ENCODE measurements at places on chromosomes 2 and 18.

- no peaks in the 10 kb centered on the region for H3K36me3 ChIP-seq
- no peaks in the 10 kb centered on the region for H3K4me1 ChIP-seq
- H3K4me3 ChIP-seq = no peak overlapping the region
- no peaks in the 10 kb centered on the region for H3K27me3 ChIP-seq
- no peak overlapping the region for H3K27ac ChIP-seq
- DNase-seq = no peak
These were observed 8.4 kb upstream of the CD226 start for GRCh38 chr18:69956057-69956456.

DNA sequence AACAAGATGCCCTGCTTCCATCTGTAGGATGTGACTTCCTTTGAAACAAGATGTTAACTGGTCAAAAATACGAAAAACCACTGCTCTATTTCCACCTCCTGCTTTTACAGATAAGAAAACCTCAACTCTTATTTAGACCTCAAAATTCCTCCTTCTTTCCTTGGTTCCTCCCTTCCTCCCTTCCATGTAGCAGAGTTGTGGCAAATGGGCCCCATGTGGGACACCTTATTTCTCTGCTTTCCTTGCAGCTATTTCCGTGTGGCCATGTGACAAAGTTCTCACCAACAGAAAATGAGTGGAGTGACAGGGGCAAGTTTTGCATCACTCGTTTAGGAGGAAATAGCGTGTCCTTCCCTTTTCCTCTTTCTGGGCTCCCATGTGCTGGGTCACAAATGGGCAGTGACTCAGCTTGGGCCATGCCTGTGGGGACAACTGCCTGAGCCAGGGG is 69.4 kb upstream of the SMAD2 start:
- H3K36me3 ChIP-seq = no peaks in the 10 kb centered on the region
- peaks cover 9% of the 10 kb centered on the region for H3K4me1 ChIP-seq
- DNase-seq = no peak

GRCh38 chr2:159317392-159318088 is 31.0 kb upstream of the WDSUB1 start:
- H3K4me1 ChIP-seq = no peaks in the 10 kb centered on the region
- DNase-seq = no peak
- H3K27me3 ChIP-seq = no peaks in the 10 kb centered on the region
- no peak overlapping the region for H3K4me3 ChIP-seq
- H3K36me3 ChIP-seq = no peaks in the 10 kb centered on the region
- no peak overlapping the region for H3K27ac ChIP-seq

DNA sequence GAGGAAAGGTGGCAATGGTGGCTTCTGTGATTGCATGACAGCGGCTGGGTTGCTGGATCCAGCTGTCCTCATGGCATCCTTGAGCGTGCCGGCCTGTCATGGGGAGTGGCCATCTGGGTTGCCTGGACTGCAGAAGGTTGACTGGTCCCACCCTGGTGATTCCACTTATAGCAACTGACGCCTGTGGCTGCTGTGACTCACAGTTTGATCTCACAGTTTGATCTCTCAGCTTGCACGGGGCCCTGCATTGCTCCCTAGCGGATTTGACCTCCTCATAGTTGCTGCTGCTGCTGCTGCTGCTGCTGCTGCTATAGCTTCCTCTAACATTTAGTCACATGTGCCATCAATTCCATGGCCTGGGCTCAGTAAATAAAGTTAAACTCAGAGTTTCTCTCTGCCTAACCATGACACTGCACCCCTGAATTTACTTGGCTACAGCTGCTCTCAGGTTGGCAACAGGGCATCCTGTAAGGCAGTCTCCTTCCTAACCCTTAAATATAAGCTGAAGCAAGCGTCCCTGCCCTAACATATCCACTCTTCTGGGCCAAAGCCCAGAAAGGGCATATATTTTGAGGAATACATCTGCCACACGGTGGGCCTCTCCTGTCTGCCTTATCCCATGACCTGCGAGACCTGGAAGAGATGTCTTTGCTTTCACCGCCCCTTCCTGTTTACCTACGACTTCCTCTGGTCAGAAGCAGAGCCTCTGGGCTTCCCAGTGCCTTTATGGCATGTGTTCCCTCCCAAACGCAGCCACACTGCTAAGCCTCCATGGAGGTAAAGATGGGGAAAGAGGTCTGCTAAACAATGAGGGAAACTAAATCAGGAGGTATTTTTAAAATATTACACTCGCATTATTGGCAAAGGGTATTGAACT is 37.8 kb upstream of the CCDC150 start:
- H3K36me3 ChIP-seq = no peaks in the 10 kb centered on the region
- peak overlapping the region; percentile 76 for H3K27ac ChIP-seq
- peak; percentile 83 for DNase-seq
- peaks cover 8% of the 10 kb centered on the region for H3K4me1 ChIP-seq
- H3K27me3 ChIP-seq = no peaks in the 10 kb centered on the region

GRCh38 chr2:37894047-37894446 is 31.0 kb upstream of the RMDN2 start:
- H3K36me3 ChIP-seq = no peaks in the 10 kb centered on the region
- H3K27ac ChIP-seq = no peak overlapping the region
- peaks cover 5% of the 10 kb centered on the region for H3K27me3 ChIP-seq
- H3K4me1 ChIP-seq = no peaks in the 10 kb centered on the region
- DNase-seq = no peak

DNA sequence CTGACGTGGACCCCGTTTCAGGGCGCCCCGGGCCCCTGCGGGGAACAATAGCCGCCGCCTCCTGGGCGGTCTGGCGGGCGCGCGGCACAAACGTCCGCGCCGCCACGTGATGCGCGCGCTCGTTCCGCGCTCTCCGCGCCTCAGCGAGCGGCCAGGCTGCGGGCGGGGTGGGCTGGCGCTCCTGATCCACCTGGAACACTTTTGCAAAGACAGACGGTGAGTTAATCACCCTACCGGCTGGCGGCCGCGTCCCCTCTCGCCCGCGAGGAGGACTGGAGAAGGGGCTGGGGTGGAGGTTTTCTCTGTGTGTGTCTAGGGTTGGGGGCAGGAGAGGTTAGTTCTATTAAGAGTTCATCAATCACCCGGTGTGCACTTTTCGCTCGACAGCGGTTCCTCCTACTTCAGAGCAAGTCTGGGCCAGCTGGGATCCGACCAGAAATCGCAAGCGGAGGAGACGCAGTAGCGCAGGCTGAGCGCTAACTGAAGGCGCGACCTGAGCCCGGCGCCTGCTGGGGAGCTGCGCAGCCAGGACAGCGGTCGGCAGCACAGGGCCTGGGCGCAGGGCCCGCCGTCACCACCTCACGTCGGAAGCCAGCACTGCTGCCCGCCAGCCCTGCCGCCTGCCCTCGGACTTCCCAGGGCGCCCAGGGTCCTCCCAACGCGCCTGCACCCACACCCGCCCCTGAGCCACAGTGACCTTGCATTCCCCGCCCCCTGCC is 10.3 kb upstream of the HOXD1 start:
- H3K4me1 ChIP-seq = no peaks in the 10 kb centered on the region
- DNase-seq = no peak
- no peak overlapping the region for H3K4me3 ChIP-seq
- H3K27ac ChIP-seq = no peak overlapping the region

- no peaks in the 10 kb centered on the region for H3K4me1 ChIP-seq
- H3K36me3 ChIP-seq = no peaks in the 10 kb centered on the region
- H3K4me3 ChIP-seq = no peak overlapping the region
These were observed 122.3 kb upstream of the COL3A1 start for GRCh38 chr2:188851826-188852225.

DNA sequence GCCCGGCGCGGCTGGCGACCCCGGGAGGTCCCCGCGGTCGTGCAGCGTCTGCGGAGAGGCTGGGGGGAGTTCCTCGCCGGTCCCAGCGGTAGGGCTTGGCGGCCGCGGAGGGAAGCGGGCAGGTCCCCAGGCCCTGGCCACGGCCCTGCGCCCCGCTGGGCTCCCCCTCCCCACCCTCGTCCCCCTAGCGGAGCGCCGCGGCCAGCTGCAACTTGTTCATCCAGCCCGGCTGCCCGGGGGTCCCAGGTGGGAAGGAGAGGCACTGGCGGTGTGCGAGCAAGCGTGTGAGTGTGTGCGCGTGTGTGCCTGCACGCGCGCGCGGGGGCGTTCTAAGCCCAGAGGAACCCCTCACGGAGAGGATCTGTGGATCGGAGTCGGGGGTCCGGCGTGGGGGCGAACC is 1.3 kb downstream of the PTPRM start:
- H3K27me3 ChIP-seq = peaks cover 21% of the 10 kb centered on the region
- H3K36me3 ChIP-seq = no peaks in the 10 kb centered on the region
- H3K4me1 ChIP-seq = no peaks in the 10 kb centered on the region

GRCh38 chr2:236417150-236417549 is 152.5 kb upstream of the ACKR3 start:
- no peaks in the 10 kb centered on the region for H3K36me3 ChIP-seq
- H3K27me3 ChIP-seq = peaks cover 17% of the 10 kb centered on the region
- no peak overlapping the region for H3K27ac ChIP-seq
- H3K4me3 ChIP-seq = no peak overlapping the region

DNA sequence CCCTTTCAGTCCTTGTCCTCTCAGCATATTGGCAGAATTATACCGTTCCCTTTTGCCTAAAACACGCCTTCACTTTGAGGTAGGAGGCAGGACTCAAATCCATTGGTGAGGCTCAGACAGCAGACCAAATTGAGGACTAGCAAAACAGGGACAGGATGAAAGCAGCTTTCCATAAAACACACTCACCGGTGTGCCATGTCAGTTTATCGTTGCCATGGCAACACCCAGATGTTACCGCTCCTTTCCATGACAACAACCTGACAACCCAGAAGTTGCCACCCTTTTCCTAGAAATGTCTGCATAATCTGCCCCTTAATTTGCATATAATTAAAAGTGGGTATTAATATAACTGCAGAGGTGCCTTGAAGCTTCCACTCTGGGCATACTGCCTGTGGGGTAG is 730.4 kb downstream of the METTL4 start:
- no peaks in the 10 kb centered on the region for H3K4me1 ChIP-seq
- H3K36me3 ChIP-seq = no peaks in the 10 kb centered on the region
- no peak for DNase-seq
- no peaks in the 10 kb centered on the region for H3K27me3 ChIP-seq
- H3K4me3 ChIP-seq = no peak overlapping the region
- no peak overlapping the region for H3K27ac ChIP-seq

DNA sequence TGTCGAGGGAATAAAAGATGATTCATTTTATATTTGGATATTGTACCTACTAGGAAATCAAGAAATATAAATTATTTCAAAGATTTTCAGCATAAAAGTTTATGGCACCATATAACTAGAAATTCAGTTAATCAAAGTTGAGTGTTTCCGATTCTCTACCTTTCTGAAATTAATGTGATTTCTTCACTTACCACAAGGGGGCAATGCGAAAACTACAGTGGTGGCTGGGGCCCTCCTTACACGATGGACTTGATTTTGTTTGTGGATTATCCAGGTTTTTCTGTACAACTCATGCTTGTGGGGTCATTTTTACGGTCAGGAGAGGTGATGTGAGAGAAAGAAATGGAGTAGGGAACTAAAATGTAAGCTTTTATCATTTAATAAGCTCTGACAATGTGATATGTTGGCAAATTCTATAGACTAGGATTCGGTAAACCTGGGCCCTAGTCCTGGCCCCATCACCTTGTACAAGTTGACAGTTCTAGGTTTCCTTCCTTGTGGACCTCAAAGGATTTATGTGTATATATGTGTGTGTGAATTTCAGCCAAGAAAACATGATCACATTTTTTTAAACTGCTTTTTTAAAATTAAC is 47.6 kb downstream of the G6PC2 start:
- no peaks in the 10 kb centered on the region for H3K4me1 ChIP-seq
- peaks cover 7% of the 10 kb centered on the region for H3K27me3 ChIP-seq
- peak; percentile 2 for DNase-seq
- no peak overlapping the region for H3K27ac ChIP-seq
- no peaks in the 10 kb centered on the region for H3K36me3 ChIP-seq
- no peak overlapping the region for H3K4me3 ChIP-seq

DNA sequence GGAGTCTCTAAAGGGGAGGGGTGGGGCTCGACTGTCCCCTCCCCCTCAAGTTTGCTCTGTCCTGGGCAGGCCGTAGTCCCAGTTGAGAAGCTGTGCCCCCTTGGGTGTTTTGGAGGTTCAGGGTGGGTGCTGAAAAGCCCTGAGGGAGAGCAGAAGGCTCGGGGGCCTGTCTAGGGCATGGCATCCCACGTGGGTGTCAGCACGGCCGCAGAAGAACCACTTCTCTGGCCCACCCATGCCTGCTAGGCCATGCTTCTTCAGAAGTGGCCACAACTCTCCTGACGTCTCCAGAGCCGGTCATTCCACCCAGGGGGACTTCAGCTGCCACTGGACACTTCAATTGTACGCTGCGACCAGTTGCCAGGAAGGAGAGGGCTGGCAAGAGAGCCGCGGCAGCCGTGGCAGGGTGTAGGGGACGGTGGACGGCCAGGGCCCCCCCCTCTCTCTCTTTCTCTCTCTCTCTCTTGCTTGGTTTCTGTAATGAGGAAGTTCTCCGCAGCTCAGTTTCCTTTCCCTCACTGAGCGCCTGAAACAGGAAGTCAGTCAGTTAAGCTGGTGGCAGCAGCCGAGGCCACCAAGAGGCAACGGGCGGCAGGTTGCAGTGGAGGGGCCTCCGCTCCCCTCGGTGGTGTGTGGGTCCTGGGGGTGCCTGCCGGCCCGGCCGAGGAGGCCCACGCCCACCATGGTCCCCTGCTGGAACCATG is at the start of gene INPP5D:
INPP5D (plus strand) TSS at position 546 of the 704 bp plus-strand sequence; CDS start at position 683, 137 bp downstream.
- no peaks in the 10 kb centered on the region for H3K36me3 ChIP-seq
- H3K4me1 ChIP-seq = peaks cover 5% of the 10 kb centered on the region
- no peak within 1 kb of the TSS for H3K4me3 ChIP-seq
- DNase-seq = no peak
- H3K27ac ChIP-seq = no peak within 1 kb of the TSS
- H3K27me3 ChIP-seq = no peaks in the 10 kb centered on the region

DNA sequence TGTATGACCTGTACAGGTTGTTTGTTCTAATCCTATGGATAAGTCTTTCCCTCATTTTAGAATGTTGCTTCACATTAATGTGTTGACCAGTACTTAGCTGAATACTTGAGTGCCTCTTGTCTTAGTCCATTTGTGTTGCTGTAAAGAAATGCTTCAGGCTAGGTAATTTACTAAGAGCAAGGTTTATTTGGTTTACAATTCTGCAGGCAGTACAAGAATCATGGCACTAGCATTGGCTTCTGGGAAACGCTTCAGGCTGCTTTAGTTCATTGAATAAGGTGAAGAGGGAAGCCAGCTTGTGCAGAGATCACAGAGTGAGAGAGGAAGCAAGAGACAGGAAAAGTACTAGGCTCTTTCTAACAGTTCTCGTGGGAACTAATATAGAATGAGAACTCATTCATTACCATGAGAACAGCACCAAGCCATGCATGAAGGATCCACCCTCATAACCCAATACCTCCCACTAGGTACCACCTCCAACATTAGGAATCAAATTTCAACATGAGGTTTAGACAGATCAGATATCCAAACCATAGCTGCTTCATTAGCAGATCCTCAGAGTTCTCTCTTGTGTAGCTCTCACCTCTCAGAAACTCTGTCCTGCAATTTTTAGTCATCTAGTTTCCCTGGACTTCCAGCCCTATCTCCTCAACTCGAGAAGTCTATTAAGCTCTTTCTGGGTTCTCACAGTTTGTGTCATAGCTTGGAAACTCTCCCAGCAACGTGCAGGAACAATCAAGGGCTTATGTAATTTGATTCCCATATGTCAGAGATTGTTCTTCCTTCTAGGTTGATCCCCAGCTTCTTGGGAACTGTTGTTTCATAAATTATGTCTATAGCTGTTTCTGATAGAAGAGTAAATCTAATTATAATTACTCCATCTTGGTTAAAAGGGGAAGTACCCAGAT is 2082.3 kb upstream of the CELF4 start:
- no peak overlapping the region for H3K27ac ChIP-seq
- H3K4me3 ChIP-seq = no peak overlapping the region
- no peaks in the 10 kb centered on the region for H3K27me3 ChIP-seq
- DNase-seq = no peak
- H3K36me3 ChIP-seq = no peaks in the 10 kb centered on the region
